HEK293T (cell line): ENCODE measurements at places on chromosomes 12 and 14.

DNA sequence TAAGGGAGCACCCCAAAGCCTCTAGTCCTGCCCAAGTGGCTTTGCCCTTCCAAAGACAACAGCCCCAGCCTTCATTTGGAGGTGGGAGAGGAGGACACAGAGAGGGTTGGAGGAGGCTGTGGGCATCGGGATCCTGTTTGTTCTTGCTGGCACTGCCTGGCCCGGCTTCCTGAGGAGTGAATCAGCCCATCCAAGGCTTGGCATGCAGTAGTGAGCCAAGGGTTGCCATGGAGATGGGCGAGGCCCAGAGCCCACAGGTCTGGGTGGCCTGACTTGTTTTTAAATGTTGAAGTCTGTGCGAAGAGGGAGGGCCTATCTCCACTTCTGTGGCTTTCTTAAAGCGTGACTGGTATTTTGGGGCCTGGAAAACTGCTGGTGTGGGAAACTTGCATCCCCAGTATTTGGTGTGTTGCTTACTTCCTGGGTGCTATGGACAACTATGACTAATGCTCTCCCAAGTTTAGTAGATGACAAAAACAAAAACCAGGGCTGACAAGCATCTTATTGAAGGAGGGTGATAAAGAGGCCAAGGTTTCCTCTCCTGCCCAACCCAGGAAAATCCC is 15.8 kb downstream of the CD9 start:
- no peak for DNase-seq

GRCh38 chr14:73829526-73830431 is 21.9 kb upstream of the PTGR2 start:
- no peak for DNase-seq

DNA sequence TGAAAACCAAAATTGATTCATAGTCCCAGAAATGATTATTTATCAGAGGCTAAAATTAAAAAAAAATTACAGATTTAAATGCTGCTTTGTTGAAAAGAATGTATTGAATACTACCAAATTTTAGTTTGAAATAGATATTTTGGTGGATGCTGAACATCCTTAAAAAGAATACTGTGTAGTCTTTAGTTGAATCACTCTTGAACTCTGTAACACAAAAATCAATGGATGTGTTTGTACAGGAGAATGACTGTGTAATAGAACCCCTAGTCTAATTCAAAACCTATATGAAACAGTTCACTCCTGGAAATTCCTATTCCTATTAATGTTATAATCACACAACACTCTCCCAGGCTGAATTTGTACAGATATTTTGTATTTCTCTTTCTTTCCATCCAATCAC is 1.5 kb upstream of the TSPAN8 start:
- no peak for DNase-seq

GRCh38 chr12:92098594-92099380 is 46.9 kb downstream of the BTG1 start:
- no peak for DNase-seq

DNA sequence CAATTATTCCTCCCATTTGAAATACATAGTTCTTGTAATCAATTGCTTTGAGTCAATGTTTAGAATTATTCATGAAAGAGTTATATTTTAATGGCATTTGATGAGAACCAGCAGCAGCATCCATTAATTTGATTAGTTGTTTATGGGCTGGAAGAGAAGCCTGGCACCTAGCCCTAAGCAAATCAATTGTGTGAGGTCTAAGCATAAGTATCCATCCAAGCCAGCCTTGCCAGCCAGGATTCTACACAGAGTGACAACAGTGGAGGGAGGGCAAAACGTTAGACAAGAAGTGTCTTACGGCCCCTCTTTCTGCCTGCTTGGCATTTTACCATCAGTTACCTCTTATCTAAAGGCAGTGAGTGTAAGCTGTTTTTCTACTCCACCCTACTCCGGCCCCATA is 478.5 kb downstream of the NELL2 start:
- no peak for DNase-seq

- no peak for DNase-seq
Measured at GRCh38 chr12:97426492-97427116, 36.0 kb upstream of the RMST start.

- peak; percentile 10 for DNase-seq
Measured at GRCh38 chr14:51581017-51581881, 70.5 kb upstream of the FRMD6 start.

GRCh38 chr12:120234643-120235368 is 30.7 kb downstream of the PXN start:
- peak; percentile 73 for DNase-seq

DNA sequence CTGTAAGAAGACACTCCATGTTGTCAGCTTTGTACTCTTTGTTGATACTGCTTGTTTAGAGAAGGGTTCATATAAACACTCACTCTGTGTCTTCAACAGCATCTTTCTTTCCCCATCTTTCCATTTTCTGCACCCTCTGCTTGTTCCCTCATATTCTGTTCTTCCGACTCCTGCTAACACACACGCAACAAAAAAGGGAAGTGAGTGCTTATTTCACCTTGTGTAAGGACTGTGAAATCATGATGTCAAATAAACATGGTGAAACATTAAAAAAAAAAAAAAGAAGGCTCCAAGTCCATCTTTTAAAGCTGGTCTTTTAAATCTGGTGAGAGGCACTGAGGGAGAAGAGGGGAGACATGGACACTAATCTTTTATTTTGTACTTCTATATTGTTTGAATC is 145.4 kb downstream of the RPAP3 start:
- DNase-seq, result no peak

DNA sequence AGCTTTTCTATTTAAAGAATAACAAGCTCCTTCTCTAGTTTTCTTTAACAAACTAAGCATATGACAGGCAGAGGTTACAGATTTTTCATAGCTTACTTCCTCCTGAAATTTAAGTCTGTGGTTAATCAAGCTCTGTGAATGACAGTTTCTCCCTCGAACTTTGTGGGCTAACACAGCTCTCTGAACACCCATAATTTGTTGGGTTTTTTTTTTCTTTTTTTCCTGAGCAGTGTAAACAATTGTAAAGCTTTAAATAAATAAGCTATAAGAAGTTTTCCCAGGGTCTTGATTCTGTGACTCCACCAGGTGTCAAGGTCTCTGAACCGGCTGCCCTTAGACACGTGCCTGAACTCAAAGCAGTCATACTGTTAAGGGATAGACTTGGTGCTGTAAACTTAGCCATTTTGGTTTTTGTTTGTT is 128.1 kb upstream of the AMIGO2 start:
- DNase-seq, result no peak

GRCh38 chr12:74885775-74886174 is 323.9 kb downstream of the KCNC2 start:
- DNase-seq, result no peak

- no peak for DNase-seq
Measured at GRCh38 chr14:33014710-33015109, 76.0 kb downstream of the NPAS3 start.

DNA sequence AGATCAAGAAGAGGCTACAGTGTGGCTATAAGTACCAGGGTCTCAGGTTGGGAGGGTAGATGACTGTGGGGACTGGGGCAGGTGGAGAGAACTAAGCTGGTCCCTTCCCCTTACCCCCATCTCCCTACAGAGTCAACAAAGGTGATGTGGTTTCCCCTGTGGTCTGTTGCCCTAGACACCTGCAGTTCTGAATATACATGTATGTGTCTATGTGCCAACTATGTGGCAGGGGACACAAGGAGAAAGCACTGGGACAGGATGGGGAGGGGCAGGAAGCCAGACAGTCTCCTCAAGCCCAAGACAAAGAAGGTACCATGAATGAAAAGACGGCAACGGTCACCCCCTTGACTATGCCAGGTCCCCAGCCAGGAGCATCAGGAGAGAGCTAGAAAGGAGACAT is 4.5 kb upstream of the HDAC7 start:
- DNase-seq, result no peak

GRCh38 chr14:38419579-38419978 is 163.7 kb upstream of the CLEC14A start:
- DNase-seq, result no peak

DNA sequence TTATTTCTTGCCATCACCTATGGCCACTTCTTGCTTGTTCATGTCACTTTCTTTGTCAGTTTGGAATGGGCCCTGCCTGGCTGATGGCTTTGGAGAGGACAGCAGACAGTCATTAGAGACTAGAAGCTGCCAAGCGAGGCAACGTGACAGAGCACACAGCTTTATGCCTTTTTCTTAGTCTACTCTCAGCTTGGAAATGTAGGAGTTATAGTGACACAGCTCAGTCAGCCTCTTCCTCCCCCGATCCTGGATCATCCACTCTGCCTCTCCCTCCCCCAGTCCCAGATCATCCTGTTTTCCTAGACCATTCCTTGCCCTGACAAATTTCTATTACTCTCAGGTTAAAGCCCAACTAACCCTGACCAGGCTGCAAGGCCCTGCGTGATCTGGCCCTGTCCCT is 26.6 kb downstream of the ETV6 start:
- DNase-seq, result no peak

GRCh38 chr12:109523504-109523903 is 46.1 kb downstream of the UBE3B start:
- no peak for DNase-seq

DNA sequence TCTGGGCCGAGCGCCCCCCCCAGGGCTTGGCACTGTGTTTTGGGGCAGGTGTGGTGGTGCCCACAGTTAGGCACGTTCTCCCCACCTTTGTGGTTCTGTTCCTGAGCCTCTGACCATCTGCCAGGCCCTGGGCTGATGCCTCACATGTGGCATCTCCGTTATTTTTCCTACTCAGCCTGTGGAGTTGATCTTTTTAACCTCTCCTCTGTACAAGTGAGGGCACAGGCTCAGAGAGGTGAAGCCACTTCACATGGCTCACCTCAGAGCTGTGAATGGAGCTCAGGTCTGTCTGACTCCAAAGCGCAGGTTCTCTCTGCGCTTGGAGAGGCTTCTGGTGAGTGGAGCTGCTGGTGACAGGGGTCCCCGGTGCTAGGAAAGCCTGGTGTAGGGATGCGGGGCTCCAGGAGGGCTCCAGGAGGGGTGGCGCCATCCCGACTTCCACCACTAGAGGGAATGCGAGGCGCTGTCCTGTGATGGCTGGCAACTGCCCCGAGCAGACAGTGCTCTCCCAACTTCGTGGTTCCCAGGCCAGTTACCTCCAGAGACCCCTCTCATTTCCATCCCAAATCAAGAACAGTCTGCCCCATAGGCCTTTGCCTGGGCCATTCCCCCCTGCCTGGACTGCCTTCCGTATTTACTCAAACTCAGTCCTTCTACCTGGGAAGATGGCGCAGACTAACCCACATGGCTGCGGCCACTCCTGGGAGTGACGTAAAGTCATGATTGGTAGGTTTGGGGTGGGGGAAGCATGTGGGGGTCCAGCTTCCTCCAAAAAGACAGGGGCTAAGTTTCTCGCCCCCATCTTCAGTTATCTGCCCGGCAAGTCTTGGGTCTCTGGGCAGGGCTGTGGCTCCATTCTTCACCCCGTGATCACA is 9.9 kb downstream of the BCL7A start:
- peak; percentile 76 for DNase-seq

GRCh38 chr12:108333898-108334699 is 5.0 kb downstream of the CMKLR1 start:
- no peak for DNase-seq

DNA sequence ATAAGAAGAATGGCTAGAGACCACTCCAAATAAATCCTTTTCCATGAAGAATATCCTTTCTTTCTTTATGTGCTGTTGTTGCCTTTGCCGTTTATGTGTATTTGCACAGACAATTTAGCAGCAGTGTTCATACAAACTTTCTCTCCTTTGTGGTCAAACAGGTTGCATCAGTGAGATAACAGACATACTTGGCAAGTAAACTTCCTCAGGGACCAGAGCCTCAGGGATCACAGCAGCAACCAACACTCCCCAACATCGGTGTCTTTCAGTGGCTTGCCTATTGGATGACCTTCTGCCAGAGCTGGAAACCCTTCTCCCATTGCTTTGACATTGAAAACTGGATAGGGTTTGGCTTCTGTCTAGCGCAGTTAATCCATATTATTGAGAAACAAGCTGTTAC is 252.2 kb downstream of the BTG1 start:
- no peak for DNase-seq

DNA sequence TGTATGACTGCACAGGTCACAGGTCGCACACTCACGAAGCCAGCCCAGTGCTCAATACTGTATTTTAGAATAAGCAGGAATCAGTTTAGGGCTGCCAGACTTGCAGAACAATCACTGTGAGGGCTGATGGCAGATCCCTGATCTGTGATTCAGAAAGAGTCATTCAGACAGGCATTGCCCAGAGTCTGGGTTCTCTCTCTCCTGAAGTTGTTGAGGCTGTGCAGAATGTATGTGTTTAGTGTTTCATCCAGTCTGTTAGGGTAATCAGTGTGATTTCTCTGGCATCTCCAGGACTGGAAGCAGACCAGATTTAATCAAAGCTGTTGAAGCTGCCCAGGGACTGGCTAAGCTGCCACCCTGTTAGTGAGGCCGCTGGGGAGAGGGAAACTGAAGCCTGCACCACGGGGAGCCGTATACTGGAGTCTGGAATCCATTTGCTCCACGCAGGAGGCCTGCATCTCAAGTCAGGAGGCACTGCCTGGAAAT is 69.3 kb downstream of the ETV6 start:
- peak; percentile 28 for DNase-seq

DNA sequence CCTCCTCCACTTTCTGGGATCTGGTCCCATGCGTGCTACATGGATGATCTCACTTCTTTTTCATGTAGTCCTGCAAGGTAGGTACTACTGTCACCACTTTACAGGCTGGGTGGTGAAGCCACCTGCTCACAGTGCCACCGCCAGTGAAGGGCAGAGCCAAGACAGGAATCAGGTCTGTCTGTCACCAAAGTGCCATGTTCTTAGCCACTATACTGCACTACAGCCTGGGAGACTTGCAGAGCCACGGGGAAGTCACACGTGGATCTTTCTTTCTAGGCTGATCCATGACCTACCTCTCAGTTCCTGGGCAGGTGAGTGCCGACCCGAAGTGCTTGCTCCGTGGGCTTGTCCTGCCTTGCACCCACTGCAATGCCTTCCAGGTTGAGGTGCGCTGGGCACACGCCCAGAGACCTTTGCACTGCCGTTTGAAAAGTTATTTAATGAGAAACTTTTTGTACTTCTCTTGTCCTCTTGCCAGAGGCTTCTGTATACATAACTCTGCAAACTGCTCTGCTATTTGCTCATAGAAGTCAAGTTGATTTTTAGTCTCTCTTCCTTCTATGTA is 19.7 kb upstream of the CLMN start:
- no peak for DNase-seq

DNA sequence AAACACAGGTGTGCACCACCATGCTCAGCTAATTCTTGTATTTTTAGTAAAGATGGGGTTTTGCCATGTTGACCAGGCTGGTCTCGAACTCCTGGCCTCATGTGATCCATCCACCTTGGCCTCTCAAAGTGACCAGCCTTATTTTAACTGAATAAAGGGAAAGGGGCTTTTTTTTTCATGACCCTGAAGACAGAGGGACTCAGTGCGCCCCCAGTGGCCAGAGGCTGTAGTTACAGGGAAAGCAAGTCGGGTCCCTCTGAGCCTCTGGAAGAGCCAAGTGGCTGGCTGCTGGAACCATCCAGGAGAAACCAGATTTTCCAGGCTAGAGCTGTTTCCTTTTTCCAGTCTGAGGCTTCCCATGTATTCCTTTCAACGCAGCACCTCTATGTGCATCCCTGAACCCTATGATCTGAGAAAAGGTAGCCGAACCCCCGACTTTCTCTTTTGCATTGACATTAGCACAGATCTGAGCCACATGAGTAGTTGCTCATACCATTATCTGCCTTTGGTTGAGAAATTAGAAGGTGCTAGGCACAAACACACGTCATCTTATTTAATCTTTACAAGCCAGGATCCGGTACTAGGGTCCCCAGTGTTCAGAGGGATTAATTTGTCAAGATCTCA is 342.7 kb downstream of the CACNA1C start:
- peak; percentile 79 for DNase-seq

- DNase-seq, result no peak
Measured at GRCh38 chr12:54352022-54352531, 12.2 kb downstream of the GPR84 start.

GRCh38 chr14:71721791-71722190 is 210.4 kb upstream of the RGS6 start:
- no peak for DNase-seq

GRCh38 chr12:117020536-117021220 is 78.5 kb downstream of the TESC start:
- DNase-seq, result no peak
